ENCODE measurements at places on chromosomes 11 and 22.
A peak's percentile ranks its signal among the peaks of the same experiment; 100 is the strongest.

- no peak for DNase-seq
Measured at GRCh38 chr11:107392611-107393010, 65.0 kb downstream of the CWF19L2 start.

GRCh38 chr11:89436071-89436470 lies 55.1 kb downstream of the NOX4 start:
- DNase-seq: peak; percentile 28

DNA sequence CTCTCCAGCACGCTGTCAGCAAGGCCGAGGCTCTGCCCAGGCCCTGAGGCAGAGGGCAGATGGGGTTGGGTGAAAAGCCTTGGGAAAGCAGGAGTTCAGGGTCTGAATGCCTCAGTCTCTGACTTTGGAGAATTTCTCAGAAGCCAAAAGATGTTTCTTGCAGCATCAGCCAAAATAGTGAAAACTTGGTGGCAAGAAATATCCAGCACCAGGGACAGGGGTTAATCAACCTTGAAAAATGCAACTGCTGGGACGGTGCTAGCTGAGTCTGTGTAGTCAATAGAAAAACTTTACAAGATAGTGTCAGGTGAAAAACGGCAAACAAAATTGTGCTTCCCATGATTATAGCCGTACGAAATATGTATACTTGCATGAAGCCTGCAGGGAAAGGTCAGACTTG lies 1.4 kb upstream of the ABCC8 start:
- no peak for DNase-seq

DNA sequence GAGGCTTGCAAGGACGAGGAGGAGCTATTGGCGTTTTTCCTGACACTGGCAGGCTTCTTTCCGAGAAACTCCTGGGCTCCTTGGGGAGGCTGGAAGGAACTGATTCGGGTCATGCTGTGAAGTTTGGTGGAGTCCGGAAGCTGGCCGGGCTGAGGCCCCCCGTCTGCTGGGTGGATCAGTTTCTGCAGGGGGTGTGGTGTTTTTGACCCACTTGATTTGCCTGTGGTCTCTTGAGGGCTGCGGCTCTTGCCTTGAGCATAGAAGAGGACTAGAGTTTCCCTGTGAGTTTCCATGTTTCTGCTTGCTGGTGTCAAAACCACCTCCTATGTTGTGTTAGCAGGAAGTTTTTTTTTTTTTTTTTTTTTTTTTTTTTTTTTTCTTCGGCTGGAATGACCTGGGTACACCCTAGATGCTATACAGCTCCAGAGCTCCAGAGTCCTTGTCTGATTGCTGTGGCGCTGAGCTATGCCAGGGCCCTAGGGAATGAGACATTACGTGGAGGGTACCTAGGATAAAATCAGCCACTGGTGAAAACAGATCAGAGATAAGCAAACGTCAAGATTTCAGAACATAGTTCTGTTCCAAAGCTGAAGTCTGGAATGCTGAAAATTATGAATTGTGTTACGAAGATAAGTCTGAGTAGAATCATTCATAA lies 728 bp downstream of the TBC1D22A start:
- DNase-seq: peak; percentile 47

- DNase-seq: no peak
Measured at GRCh38 chr22:33597274-33597985, 322.8 kb downstream of the LARGE1 start.

- no peak for DNase-seq
Measured at GRCh38 chr11:76453248-76453647, 8.4 kb downstream of the EMSY start.

DNA sequence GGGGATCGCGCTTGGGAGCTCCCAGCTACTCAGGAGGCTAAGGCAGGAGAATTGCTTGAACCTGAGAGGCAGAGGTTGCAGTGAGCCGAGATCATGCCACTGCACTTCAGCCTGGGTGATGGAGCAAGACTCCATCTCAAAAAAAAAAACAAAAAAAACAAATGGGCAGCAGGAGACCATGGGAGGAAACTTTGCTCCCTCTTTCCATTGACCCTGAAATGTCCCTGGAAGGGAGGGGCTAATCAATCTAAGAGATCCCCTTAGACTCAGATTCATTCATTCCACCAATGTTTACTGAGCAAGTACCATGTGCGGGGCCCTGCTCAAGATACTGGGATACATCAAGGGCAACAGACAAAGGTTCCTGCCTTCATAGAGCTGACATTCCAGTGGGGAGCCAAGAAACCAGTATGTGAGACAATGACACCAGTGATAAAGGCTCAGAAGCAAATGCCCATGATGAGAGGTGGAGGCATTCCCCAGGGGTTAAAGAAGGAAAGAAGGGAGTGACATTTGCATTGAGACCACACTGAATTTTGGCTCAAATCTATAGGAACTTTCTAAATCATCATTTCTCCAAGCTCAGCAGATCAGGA lies 37.7 kb upstream of the TFIP11 start:
- DNase-seq: no peak

- no peak for DNase-seq
Measured at GRCh38 chr11:59195586-59195985, 17.1 kb downstream of the MPEG1 start.

DNA sequence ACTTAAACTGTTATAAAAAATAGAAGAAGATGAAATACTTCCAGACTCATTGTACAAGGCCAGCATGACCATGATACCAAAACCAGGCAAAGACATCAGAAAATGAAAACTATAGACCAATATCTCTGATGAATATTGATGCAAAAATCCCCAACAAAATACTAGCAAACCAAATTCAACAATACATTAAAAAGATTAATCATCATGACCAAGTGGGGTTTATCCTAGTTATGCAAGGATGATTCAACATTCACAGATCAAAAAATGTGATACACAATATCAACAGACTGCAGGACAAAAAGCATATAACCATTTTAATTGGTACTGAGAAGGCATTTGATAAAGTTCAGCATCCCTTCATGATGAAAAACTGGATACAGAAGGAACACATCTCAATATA lies 824.5 kb upstream of the RAG2 start:
- DNase-seq: no peak

- no peak for DNase-seq
Measured at GRCh38 chr11:96019810-96020747, 96.2 kb upstream of the MTMR2 start.

- no peak for DNase-seq
Measured at GRCh38 chr11:128618603-128619002, 31.2 kb upstream of the ETS1 start.

GRCh38 chr11:121614636-121615240 lies 162.0 kb upstream of the SORL1-AS1 start:
- no peak for DNase-seq

DNA sequence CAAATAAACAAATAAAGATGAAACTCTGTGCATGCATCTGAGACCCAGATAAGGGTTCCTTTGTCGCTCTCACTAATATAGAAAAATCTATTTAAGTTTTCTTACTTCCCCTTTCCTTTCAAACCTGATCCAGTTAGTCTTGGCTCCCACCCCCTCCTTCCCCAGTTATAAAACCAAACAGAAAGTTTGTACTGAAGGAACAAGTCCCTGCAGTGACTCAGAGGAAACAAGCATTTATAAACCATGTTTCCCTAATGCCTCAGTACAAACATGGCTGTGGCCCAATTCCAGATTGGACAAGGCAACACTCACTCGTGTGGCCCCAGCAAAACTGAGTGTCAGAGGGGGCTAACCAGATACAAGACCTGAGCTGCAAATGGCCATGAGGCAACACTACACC lies 65.5 kb upstream of the ARHGAP20 start:
- DNase-seq: peak; percentile 46

DNA sequence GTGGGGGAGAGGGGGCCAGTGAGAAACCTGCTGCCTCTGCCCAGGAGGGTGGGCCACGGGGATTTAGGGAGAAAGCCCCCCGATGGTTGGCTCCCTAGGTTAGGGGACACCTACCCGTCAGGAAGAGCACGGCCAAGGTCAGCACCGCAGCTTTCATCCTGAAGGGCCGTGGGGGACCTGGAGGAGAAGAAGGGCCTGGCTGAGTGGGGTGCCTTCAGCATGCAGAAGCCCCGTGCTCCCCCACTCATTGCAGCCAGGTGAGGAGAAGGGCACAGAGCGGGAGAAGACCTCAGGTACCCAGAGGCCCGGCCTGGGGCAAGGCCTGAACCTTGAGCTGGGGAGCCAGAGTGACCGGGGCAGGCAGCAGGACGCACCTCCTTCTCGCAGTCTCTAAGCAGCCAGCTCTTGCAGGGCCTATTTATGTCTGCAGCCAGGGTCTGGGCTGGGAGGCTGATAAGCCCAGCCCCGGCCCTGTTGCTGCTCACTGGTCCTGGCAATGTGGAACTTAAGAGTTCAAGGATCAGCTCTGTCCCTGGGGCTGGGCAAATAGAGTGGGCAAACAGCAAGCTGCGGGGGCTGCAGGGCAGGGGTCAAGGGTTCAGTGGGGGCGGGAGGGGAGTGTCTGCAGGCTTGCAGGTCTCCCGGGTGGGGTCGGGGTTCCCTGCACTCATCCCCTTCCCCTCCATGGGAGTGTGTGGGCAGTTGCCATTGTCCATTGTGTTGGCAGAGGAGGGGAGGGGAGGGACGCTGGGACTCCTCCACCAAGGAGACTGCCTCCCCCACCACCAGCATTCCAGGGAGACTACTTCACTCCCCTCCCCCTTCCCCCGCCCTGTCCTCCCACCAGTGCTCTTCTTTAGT lies at the start of gene APOA1:
TSS of gene APOA1 (minus strand) at position 392 of the 861 bp plus-strand sequence. CDS start at position 157, 235 bp downstream.
- DNase-seq: no peak

- no peak for DNase-seq
Measured at GRCh38 chr11:92449222-92449621, 224.6 kb downstream of the FAT3 start.

- peak; percentile 87 for DNase-seq
Measured at GRCh38 chr11:43933608-43934551, 8.6 kb upstream of the C11orf96 start.

GRCh38 chr22:32565002-32565339 lies 90.4 kb downstream of the FBXO7 start:
- no peak for DNase-seq

- no peak for DNase-seq
Measured at GRCh38 chr22:30969532-30970355, 679 bp downstream of the TUG1 start.

GRCh38 chr22:19115628-19116027 lies 6.6 kb downstream of the DGCR2 start:
- no peak for DNase-seq

DNA sequence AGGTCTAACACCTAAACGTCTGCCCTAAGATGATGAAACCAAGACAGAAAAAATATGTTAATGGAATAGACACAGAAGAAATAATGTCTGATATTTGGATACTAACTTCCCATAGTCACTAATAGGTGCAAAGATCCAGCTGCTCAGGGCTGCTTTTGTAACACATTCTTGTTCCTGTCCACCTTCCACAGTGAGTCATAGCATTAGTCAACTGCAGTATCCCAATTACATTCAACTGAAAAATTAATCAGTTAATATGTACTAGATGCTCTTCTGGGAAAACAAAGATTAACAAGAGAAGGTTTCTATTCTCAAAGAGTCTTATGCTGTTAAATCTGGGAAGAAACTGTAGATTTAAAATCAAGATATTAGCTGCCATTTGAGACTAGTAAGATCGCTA lies 47.6 kb downstream of the HEPHL1 start:
- no peak for DNase-seq

- peak; percentile 55 for DNase-seq
Measured at GRCh38 chr11:94199136-94200130, 70.8 kb downstream of the PANX1 start.

DNA sequence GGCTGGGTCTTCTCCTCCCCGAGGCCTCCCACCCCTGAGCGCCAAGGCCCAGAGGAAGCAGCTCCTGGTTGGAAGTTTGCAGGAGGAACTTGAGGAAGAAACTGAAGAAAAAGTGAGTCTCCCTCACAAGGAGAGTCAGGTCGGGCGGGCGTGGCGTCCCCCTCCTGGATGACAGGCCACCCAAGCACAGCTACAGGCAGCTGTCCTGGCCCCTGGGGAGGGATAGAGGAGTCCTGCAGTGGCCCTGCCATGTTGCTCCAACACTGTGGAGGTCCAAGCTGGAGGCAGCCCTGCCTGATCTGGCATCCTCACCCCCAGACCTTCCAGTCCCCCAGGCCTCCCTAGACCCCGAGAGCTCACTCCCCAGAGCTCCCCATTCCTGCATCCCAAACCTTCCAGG lies 1150.1 kb downstream of the BRD1 start:
- no peak for DNase-seq

DNA sequence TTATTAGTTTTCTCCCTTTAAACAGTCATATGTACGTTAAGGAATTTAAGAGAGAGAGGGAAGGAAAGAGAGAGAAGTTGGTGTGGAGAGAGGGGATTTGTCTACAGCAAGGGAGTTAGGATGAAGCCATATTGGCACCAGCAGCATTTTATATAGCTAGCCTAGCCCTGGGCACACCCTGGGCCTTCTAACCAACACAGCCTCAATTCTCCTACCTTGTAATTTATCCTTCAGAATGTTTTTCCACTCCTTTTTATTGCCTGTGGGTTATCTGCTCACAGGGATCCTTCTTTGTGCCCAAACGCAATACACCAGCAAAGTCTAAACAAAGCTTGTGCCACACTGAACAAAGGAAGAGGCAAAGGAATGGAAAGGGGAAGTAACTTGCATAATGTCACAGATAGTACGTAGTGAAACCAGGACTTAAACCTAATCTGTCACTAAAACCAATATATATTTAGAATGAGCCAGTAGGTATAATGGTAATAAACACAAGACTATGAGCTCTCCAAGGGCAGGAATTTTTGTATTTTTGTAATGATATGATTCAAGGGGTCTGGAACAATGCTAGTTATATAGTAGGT lies 613.8 kb upstream of the TENM4 start:
- DNase-seq: no peak

- no peak for DNase-seq
Measured at GRCh38 chr11:121038648-121039409, 14.9 kb downstream of the TBCEL start.

DNA sequence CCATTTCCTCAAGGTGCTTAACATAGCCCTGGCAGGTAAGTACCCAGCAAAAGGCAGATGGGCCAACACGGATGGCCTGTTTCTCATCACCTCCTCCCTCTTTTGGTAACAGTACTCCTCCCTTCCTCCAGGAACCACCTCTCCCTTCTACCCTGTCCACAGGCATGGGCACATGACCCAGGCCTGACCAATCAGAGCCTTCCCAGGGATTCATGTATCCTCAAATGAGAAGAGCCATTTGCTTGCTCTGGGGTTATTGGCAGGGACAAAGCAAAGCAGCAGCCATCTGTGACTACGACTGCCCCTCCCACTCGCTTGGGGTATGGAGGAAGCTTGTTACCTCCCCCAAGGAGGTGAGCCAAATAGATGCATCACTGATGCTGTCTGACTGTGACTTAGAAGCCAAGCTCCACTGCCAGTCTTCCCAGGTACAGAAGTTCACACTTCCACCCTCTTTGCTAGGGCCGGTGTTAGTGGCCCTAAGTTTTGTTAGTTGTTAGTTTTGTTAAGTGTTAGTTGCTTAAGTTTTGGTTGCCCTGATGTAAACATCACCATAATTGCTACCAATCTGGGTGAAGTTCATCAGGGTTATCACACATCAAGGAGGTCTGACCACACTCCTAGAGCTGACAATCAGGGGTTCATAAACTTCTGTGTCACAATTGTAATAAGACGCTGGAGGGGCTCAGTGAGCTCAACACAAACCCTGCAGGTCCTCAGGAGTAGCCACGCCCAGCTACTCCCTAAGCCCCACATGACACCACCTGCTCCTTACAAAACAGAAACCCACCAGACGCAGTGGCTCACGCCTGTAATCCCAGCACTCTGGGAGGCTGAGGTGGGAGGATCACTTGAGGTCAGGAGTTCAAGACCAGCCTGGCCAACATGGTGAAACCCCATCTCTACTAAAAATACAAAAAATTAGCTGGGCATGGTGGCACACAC lies 57.3 kb downstream of the ARFGAP3 start:
- no peak for DNase-seq
